ENCODE measurements at places on chromosomes 5 and 9.

DNA sequence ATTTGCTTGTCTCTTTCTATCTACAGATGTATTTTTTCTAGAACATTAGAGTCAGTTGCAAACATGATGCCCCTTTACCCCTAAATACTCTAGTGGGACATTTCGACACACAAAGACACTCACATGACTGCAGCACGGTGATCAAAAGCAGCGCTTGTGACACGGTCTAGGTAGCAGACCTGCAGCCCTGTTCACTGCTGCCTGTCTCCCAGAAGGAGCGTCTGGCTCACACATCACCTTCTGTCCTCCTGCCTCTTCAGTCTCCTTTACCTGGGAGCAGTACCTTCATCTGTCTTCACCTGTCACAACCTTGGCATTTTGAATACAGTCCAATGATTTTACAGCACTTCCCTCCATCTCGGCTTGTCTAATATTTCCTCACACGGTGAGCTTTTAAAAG, 51.9 kb upstream of the SH3PXD2B start:
- no peak for DNase-seq

- DNase-seq, result no peak
These were observed 12.6 kb downstream of the LMX1B start for GRCh38 chr9:126626127-126626925.

- DNase-seq, result no peak
These were observed 226.4 kb downstream of the DCP2 start for GRCh38 chr5:113202746-113203716.

DNA sequence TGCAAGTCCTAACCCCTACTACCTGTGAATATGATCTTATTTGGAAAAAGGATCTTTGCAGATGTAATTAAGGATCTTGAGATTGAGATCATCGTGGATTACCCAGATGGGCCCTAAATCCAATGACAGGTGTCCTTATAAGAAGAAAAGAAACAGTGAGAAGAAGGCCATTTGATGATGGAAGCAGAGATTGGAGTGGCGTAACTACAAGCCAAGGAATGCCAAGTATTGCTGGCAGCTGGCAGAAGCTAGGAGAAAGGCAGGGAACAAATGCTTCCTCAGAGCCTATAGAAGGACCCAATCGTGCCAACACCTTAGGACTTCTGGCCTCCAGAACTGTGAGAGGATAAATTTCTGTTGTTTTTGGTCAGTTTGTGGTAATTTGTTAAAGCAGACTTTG, 70.1 kb upstream of the PALM2AKAP2 start:
- no peak for DNase-seq

DNA sequence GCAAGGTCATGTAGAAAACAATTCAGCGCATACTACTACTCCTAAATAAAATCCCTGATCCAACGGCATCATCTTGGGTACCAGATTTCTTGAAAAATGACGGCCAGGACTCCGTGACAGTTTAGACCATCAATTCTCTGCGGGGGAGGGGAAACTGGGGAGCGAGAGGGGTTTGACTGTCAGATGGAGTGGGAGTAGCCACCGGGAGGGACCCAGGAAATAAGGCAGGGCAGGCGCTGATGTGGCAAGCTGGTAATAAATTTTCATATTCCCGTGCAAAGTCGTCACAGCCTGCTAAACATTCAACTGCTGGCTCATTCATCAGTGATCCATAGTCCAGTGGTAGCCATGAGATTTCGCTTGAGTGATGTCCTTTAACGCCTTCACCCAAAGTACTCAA, 457 bp upstream of the CDH18 start:
- DNase-seq, result peak; percentile 35

GRCh38 chr5:157559301-157559700, 16.3 kb downstream of the ADAM19 start:
- peak; percentile 59 for DNase-seq

- no peak for DNase-seq
These were observed 39.0 kb downstream of the GPR21 start for GRCh38 chr9:123072407-123072995.

GRCh38 chr5:140345919-140346347, 470 bp downstream of the HBEGF start:
- peak; percentile 58 for DNase-seq

GRCh38 chr5:150075233-150075632, 11.1 kb downstream of the CSF1R start:
- DNase-seq, result no peak

DNA sequence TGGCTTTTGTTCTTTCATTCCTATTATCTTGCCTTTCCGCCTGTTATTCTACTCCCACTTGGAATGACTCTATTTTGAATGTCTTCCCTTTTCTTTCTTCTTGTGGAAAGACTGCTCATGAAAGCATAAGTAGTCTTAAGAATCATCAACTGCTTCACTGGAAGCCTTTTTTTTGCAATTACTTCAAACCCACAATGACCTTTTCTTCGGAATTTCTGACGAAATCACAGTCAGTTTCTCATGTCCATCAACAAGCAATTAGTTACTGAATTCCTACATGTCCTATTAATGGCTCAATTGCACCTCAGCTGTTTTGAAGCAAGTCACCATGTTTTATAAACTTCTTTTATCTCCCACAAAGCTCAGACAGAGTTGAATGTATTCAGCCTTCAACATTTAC, 196.2 kb downstream of the TARS1 start:
- no peak for DNase-seq

- DNase-seq, result no peak
These were observed 72.8 kb upstream of the ZNF608 start for GRCh38 chr5:124819201-124819600.

All from HTR-8/SVneo (cell line).